ENCODE measurements at places on chromosomes 3 and 15.

GRCh38 chr3:14235912-14236295 is 57.3 kb downstream of the LSM3 start:
- DNase-seq = no peak

- DNase-seq = no peak
These were observed 13.7 kb upstream of the FGD5 start for GRCh38 chr3:14804835-14805780.

DNA sequence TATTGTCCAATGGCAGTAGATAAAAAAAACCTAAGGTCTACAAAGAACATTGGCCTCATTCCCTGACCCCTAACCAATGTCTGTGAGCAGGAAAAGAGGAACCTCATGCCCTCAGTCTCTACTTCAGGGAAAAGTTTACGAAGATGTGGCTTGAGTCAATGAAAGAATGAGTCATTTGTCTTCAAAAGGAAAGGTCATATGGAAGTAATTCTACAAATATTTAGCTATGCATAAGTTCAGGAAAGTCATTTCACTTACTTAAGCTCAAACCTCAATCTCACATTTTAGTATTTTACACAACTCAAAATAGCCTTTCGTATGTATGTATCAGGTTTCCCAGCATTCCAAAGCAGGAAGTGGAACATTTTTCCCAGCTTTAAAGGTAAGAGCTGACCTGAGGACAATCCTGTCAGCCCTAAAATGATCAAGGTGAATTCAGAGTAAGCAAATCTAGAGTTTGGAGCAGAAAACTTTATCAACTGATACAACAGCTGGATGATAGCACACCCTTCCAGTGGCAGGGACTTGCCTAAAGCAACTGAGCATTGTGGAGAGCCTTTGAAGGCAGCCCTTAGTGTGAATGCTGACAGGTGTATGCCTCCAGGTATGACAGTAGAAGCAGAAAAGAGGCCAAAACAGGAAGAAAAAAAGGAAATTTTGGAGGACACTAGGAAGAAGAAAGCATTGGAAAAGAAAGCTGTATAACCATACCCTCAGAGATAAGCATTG is 53.9 kb upstream of the ACKR4 start:
- DNase-seq = no peak

- DNase-seq = no peak
These were observed 397.7 kb upstream of the EPHA6 start for GRCh38 chr3:96416549-96417255.

GRCh38 chr15:57521503-57521902 is 70.2 kb upstream of the MYZAP start:
- DNase-seq = no peak

DNA sequence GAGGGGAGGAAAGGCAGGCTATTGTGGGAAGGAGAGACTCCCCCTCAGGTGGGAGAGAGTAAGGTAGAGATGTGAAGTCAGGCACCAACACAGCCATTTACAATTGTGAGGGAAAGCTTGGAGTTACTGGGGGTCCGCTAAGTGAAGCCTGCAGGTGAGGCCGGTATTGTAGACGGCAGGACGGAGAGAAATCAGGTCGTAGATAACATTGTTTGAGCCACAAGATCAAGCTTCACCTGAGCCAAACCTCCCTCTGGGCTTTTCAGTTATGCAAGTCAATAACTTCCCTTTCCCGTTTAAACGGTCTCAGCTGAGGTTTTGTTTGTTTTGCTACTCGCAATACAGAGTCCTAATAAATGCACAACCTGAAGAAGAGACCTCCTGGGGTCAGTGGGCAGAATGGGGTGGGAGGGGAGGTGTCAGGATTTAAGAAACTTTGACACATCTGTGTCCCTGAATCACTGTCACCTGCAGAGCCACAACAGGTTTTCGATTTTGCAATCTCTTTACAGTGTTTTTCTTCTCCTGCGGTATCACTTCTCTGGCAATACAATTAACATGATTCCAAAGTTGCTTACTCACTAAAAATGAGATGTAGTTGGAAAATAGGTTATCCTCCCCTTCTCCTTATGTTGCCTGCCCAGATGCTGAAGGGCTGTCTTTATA is 72.0 kb upstream of the GLCE start:
- no peak for DNase-seq

Data from NT2/D1 (cell line).